ENCODE measurements at places on chromosomes 7 and 10.
A peak's percentile ranks its signal among the peaks of the same experiment; 100 is the strongest.

GRCh38 chr10:71266147-71266917 is 52.7 kb upstream of the SLC29A3 start:
- DNase-seq, result no peak

DNA sequence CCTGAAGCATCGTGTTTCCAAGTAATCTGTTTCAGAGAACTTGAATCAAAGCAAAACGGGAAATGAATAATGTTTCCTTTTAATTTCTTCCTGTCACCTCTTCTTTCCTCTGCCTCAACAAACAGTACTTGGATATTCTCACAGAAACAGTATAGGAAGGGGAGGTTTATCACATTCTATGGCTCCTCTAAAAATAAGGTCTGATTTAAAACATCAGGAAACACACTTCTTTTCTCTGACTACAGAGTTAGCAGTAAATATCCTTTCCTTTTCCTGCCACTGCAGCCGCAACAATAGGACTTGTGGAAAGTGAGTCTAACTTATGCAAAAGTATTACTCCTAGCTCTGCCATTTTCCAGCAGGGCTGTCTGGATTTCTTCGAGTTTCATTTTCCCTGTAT is 62.3 kb downstream of the CH25H start:
- no peak for DNase-seq

GRCh38 chr10:497898-498451 is 191.5 kb downstream of the DIP2C start:
- DNase-seq, result no peak

DNA sequence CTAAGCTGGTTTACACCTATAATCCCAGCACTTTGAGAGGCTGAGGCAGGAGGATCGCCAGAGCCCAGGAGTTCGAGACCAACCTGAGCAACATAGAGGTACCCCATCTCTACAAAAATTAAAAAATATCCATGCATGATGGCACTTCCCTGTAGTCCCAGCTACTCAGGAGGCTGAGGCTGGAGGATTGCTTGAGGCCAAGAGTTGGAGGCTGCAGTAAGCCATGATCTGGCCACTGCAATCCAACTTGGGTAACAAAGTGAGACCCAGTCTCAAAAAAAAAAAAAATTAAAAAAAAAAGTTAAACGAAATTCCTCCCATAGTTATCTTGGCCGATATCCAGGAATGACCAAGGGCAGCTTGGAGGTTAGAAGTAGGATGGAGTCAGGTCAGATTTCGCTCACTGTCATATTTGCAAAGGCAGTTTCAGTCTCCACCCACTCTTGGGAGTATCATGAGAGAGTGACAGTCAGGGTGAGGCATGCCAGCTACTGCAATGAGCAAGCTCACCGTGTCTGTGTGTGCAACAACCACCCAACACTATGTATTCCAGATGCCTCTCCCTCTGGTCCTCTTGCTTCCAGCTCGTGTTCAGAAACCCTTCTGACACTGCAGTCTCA is 6.0 kb upstream of the ZDHHC4 start:
- no peak for DNase-seq

DNA sequence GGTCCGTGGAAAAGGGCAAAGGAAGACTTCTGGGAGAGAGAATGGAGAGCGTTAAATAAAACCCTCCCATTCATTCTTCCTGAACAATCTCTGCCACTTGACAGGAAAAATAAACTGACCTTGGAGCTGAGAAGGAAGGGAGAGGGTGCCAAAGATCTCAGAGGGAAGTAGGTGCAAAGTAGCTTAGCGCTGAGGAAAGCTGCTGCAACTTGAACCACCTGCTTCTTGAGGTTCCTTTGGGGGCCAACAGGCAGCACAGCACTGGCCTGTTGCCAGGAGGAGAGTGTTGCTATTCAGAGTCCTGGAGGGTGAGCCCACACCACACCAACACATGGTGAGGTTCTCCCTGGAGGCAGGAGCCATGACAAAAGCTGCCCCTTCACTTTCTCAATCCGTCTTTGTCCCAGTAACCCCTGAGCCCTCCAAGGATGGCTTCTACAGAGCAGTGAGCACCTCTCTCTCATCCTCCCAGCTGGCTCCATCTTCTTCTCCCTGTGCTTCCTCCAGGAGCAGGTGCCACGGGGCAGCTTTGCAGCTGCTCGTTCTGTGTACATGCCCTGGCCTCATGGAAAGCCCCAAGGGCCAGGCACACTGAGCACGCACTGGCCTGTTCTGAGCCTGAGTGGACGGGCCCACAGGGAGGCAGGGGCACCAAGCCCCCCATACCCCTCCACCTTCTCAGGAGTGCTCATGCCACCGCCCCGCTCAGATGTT is 101.3 kb downstream of the STRA8 start:
- peak; percentile 33 for DNase-seq

DNA sequence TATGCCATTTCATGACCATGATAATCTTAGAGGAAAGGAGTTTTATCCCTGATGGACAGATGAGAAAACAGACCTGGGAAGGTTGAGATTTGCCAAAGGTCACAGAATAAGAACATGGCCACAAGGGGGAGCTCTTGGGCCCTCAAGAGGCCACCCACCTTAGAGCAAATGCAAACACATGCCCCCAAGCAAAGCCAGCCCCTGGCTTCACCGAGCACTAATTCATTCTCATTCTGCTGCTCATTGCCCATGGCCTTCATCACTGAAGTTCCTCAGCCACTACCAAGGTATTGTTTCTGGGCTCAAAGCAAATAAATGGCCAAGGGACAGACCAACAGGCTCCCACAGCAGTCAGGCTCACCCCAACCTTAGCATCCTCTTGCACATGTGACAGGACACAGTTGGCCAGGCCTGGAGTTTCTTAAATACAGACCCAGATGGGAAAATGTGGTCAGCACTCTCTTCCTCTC is 44.2 kb downstream of the PDLIM1 start:
- DNase-seq, result peak; percentile 71

GRCh38 chr7:150357270-150357669 is 11.4 kb upstream of the REPIN1 start:
- peak; percentile 82 for DNase-seq

- DNase-seq, result peak; percentile 33
These were observed 186.8 kb downstream of the USP6NL start for GRCh38 chr10:11424456-11425295.

DNA sequence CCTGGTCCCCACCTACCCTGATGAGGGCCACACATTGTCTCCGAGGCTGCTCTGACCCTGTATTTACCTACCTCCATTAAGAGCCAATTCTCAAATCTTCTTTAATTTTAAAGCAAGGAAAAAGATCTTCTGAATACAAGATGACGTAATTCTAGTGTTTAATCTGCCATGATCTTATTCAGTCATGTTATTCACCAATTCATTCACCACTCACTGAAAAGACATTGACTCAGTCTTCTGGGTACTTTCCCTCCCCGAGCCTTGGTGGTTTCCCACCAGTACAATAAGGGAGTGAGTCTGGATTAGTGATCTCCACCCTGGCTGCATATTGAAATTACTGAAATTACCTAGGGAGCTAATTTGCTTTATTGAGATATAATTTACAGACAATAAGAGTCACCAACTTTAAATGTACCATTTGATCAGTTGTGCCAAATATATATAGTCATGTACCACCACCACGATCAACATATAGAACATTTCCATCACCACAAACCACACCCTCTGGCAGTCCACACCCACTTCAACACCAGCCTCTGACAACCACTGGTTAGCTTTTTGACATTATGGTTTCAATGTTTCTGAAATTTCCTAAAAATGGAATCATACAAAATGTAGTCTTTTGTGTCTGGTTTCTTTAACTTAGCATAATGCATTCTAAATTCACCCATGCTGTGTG is 117.5 kb upstream of the UNC5B start:
- DNase-seq, result no peak

DNA sequence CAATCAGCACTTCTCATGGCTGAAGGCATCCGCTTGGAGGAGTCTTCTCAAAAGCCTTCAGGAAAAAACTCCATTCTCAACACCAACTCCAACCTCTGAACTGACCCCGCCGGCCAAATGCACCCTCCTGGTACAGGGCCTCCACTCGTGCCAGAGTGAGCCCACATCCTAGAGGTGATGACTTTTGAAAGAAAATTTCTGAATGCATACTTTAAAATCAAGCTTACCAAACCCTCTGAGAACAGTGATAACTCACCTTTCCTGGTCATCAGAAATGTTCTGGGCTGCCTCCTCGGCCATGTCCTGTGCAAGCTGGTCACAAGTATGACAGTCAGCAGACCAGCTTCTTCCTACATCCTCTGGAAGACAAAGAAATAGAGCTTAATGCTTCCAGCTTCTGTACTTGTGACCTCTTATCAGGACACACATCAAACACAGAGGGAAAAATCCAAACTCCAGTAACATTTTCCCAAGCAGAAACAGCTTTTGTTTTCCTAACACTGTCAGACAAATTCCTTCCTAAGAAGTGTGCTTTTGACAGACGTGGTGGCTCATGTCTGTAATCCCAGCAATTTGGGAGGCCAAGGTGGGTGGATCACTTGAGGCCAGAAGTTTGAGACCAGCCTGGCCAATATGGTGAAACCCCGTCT is at the start of gene PKD1L1:
TSS of gene PKD1L1 (minus strand) at position 326 of the 650 bp plus-strand sequence. CDS start at position 300, 26 bp downstream.
- no peak for DNase-seq

DNA sequence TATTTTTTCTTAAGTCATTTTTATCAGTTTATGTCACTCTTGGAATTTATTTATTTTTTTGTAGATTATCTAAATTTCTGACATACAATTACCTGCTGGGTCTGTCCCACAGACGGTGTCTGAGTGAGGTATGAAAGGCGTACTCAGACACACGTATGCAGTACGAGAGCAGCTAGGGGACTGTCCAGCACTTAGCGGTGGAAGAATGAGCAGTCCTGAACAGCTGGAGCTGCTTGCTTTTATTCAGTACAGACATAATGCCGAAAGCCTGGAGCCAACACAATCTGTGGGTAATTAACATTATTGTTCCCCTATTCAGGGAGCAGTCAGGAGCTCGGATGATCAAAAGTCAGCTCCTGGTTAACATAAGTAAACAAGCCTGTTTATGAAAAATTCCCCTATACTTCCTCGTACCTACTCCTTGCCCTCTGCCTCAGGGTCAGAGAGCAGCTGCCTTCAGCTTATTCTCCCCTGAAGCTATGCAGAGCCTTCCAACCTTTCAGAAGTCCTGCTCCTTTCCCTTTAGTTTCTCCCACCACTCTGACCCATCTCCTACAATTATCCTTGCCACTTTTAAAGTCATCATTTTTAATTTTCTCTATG is 488.0 kb upstream of the POM121L12 start:
- DNase-seq, result no peak

DNA sequence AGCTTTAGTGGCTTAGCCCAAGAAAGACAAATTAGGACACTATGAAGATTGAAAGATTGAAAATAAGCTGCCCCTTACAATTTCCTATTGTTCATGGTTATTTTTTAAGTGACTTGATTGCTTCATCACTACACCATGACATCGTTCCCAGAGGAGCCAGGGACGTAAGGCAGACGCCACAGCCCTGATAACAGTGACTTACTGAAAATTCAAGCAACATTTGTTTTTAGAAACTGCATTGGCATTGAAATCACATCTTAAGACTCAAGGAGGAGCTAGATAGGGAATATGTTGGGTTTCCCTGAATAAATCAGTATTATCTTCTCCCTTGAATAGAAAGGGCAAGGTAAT is 38.7 kb upstream of the ANK3 start:
- no peak for DNase-seq

- peak; percentile 67 for DNase-seq
These were observed 141.4 kb downstream of the ARHGAP22 start for GRCh38 chr10:48463318-48464003.

DNA sequence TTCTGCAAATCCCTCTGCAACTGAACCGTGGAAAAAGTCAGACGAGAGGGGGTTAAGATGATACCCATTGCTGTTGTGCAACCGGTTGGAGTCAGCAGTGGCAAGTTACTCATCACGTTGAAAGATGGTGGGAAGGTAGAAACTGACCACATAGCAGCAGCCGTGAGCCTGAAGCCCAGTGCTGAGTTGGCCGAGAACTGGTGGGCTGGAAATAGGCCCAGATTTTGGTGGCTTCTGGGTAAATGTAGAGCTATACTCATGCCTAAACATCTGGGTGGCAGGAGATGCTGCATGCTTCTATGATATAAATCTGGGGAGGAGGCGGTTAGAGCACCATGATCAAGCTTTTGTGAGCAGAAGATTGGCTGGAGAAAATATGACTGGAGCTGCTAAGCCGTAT is 78.6 kb downstream of the ARL5B start:
- DNase-seq, result no peak

DNA sequence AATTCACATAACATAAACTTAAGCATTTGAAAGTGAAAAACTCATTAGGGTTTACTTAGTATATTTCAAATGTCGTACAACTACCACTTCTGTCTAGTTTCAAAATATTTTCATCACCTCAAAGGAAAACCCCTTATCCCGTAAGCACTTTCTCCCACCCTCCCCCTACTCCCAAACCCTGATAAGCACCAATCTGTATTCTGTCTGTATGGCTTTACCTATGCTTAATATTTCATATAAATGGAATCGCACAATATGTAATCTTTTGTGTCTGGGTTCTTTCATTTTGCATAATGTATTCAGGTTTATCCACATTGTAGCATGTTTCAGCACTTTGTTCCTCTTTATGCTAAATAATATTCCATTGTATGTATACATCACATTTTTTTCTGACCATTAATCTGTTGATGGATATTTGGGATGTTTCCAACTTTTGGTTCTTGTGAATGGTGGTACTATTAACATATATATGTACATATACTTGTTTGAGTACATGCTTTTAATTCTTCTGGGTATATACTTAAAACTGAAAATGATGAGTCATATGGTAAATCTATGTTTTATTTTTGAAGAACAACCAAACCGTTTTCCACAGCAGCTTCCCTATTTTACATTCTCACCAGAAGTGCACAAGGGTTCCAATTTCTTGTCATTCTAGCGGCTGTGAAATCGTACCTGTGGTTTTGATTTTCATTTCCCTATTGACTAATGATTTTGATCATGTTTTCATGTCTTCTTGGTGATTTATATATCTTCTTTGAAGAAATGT is 6.2 kb upstream of the STARD3NL start:
- no peak for DNase-seq

- DNase-seq, result no peak
These were observed 31.7 kb upstream of the OPALIN start for GRCh38 chr10:96390460-96390864.

DNA sequence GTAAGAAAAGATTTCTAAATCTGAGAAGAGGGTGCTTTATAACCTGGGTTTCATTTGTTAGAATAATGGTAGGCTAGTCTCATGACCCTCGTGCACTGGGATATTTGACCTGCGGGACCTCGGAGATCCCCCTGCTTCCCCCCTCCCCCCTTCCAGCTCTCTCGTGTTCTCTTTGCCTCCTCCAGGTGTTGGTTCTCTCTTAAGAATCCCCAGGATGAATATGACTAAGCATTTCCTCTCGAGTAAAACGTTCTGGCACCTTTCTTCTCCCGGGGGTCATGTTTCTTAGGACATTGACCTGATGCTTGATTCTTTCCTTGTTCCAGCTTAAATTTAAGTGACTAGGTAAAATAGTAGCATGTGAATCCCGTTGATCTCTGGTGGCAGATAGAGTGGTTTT is 71.2 kb downstream of the SHH start:
- DNase-seq, result no peak

GRCh38 chr7:96212474-96212873 is 109.4 kb downstream of the SLC25A13 start:
- no peak for DNase-seq

Measured in WERI-Rb-1 (cell line).